ENCODE measurements at places on chromosomes 4 and X. TPM values are rescaled to one million over a fixed set of nuclear protein-coding genes. Genes with fewer than 3 reads are reported as not detected.
A peak's percentile ranks its signal among the peaks of the same experiment; 100 is the strongest.

Gene SEPTIN6
- total RNA-seq = 21.7 TPM

Gene CBR4
- 32.1 TPM for total RNA-seq

DNA sequence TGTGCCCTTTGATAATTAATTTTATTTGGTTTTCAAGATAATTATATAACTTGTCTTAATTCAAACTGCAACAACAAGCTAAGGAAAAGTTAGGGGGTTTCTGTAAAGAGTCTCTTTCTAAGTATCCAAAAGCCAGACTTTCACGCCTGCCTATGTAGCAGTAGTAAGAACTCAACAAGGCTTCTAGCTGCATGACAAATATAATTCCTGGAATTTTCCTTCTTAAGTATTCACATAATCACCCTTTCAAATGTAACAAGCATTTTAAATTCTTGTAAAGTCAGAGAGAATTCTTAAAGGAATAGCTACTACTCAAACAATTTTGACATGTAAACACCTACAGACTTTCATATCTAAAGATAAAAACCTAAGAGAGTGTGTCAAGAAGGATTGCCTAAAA lies 189.7 kb upstream of the NDST3 start:
- no peak for DNase-seq
- H3K27me3 ChIP-seq = no peaks in the 10 kb centered on the region
- no peaks in the 10 kb centered on the region for H3K4me1 ChIP-seq
- no peak overlapping the region for H3K27ac ChIP-seq
- H3K4me3 ChIP-seq = no peak overlapping the region

- H3K27ac ChIP-seq = no peak overlapping the region
- DNase-seq = peak; percentile 79
- no peaks in the 10 kb centered on the region for H3K36me3 ChIP-seq
- no peaks in the 10 kb centered on the region for H3K27me3 ChIP-seq
Observed at GRCh38 chr4:129344058-129344457, 248.1 kb downstream of the C4orf33 start.
